ENCODE measurements at places on chromosomes 12 and 14.

GRCh38 chr14:66572826-66573225, 64.9 kb downstream of the GPHN start:
- no peak for DNase-seq

DNA sequence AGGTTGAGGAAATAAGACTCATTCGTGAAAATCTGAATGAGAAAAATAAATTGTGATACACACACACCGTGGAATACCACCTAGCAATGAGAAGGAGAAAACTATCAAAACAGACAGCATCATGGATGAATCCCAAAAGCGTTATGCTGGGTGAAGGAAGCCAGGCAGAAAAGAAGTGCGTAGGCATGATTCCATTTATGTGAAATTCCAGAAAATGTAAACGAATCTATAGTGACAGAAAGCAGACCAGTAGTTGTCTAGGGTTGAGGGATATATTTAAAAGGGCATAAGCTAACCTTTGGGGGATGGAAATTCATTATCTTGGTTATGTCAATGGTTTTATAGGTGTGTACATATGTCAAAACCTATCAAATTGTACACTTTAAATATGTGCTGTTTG, 42.5 kb upstream of the ANO2 start:
- no peak for DNase-seq

DNA sequence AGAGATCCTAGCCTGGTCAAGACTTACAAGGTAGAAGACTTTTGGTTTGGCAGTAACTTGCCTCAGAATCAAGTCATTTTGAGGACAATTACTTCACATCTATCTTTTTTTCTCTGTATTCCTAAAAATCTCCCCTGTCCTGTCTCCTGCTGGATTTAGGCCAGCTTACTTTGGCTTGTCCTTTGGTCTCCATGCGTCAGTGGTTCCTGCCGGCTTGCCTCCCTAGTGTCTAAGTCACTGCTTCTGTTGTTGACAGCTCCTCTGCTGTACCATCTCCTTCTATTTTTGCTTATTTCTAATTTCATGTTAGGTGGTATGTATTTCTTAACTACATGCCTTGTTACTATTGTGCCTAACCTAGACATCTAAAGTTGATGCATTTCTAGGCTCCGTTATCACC, 39.7 kb upstream of the FBLN5 start:
- no peak for DNase-seq

DNA sequence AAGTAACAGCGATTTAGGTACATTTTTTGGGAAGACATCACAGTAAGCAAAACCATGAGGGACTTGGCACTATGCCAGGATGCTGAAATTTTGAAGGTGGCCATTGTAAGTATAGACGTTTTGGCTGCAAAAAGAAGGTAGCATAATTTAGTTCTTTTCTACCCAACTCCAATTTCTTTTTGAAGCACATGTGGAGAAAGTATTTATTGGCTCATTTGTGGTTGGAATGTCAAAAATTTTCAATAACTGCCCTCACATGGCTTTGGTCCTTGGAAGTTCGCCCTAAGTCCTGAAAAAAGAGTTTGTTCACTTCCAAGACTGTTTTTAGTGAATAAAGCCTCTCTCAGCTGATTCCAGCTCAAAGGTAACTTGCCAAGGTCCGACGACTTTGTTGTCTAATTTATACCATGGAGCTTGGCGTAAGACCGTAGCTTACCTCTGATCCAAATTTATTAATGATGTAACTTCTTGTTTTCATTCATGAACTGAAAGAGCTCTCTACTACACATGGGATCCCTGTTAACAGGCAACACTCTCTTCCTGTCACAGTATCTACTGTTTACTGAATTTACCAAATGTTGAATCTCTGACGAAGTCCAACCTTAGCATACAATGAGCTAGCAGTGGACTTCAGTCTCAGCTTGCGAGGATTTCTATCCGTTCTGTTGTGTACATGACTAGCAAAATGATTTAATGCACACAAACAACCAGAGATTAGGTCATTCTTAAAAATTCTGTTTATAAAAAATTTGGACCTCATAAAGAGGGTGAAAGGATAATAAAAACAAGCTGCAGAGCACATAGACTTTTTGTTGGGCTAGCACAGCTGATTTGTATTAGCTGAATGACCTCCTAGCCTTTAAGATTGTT, 49.0 kb downstream of the MSRB3 start:
- no peak for DNase-seq

GRCh38 chr12:27615331-27615891, 80.8 kb upstream of the REP15 start:
- no peak for DNase-seq

Data from cardiac septum (tissue), 1 donor.